ENCODE measurements at places on chromosomes 2 and 18. TPM values are rescaled to one million over a fixed set of nuclear protein-coding genes. Genes with fewer than 3 reads are reported as not detected.

Gene DNAH7
- 14.5 TPM for total RNA-seq

Gene C1QL2
- 8.1 TPM for total RNA-seq

Gene RNF125
- 4.1 TPM for total RNA-seq

Gene EFR3B
- total RNA-seq: 62.4 TPM

Gene NTSR2
- 16.7 TPM for total RNA-seq

Gene ANKRD44
- total RNA-seq: 38.5 TPM

Gene CACNB4
- total RNA-seq: 113 TPM

Gene LCT
- total RNA-seq: 0.10 TPM

Gene LHCGR
- total RNA-seq: 0.33 TPM

Gene SERPINB7
- not detected for total RNA-seq

Gene TUBA4A
- total RNA-seq: 112 TPM

Gene DHRS9
- total RNA-seq: 2.4 TPM

Gene SPEG
- total RNA-seq: 60.2 TPM

Gene LIPG
- 0.91 TPM for total RNA-seq

Gene TRIM43
- not detected for total RNA-seq

GRCh38 chr2:163687217-163687616 is 48.6 kb downstream of the FIGN start:
- no peak for DNase-seq

GRCh38 chr2:58130238-58130637 is 83.6 kb downstream of the VRK2 start:
- DNase-seq: no peak

- DNase-seq: no peak
These were observed 75.9 kb upstream of the MAP4K3 start for GRCh38 chr2:39512941-39513340.

GRCh38 chr2:67564076-67564475 is 166.9 kb downstream of the ETAA1 start:
- DNase-seq: no peak

- no peak for DNase-seq
These were observed 512.8 kb upstream of the POU3F3 start for GRCh38 chr2:104340879-104341828.

- DNase-seq: no peak
These were observed 30.0 kb upstream of the KLHL14 start for GRCh38 chr18:32802591-32803451.

DNA sequence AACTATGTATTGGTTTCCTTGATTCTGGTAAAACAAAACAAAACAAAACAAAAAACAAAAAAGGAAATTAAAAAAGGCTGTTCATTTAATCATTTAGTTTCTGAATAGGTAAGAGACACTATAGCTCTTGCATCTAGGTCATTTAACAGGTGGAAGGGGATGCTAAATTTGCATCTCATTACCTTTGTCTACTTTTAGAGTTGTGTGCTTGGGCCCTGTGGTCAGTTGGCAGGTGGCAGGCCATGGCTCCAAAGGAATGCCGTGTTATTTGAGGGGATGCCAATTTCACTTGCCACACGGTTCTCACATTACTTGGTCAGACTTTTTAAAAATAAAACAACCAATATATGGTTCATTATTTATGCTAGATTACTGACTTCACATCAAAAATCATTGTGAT is 9.2 kb downstream of the GALNT13 start:
- DNase-seq: no peak

DNA sequence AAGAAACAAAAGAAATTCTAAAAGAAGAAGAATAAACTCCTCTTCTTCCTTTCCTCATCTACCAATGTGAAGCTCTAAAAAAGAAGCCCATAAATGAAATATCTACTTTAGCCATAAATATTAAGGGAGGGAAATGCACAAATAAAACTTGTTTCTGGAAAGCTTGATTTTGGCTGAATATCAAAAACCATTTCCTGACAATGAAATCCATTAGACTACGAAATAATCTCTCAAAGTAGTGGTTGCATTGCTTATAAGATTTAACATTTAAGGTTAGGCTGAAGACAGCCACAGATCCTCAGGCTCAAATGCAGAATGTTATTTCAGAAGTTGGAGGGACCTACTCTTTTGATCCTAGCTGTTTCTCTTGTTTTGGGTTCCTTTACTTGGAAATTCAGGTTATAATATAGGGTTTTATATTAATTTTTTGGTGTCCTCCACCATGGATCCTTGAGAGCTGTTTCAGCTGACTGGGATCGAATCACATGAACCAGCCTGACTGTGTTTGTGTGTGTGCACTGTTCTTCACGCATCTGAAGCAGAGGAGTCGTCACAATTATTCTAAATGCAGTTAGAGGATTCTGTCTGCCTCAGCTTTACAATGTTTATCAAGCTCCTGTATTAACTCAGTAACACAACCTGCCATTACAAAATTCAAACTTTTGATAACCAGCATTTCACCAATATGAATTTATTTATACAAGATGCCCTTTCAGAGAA is 474.8 kb downstream of the ARHGAP15 start:
- no peak for DNase-seq

DNA sequence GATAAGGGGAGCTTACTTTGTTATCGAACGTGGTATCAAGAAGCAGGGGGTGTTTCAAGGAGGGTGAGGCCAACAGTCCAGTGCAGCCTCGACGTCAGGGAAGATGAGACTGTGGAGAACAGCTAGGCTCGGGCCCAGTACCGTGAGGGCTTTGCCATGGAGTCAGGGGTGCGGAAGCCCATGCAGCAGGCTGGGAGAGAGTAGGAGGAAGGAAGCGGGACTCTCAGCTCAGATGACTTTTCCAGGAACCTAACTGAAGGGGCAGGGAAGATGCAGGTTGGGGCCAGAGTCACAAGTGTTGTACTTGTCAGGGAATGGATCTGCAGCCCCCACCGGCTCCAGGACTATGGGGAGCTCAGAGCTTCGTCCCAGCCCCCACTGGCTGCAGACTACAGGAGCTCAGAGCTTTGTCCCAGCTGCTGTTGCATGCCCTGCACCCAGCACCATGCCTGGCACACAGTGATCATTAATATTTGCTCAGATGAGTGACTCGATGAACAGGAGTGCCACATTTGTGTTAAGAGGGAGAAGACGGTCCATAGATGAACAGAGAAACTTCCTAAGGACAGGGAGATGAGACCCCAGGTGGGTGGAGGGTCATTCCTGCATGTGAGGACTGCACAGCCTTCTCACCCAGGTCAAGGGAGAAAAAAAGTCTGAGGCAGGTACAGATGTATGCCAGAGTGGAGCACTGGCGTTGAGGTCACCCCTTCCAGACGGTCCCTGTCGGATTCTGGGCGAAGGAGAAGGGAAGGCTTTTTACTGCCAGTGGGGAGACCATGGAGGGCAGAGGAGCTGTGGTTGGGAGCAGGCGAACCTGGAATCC is 36.4 kb downstream of the PTGR3 start:
- DNase-seq: no peak

- no peak for DNase-seq
These were observed 935.3 kb upstream of the KLHL29 start for GRCh38 chr2:22449696-22450095.

GRCh38 chr18:11096411-11096810 is 53.0 kb downstream of the PIEZO2 start:
- no peak for DNase-seq

DNA sequence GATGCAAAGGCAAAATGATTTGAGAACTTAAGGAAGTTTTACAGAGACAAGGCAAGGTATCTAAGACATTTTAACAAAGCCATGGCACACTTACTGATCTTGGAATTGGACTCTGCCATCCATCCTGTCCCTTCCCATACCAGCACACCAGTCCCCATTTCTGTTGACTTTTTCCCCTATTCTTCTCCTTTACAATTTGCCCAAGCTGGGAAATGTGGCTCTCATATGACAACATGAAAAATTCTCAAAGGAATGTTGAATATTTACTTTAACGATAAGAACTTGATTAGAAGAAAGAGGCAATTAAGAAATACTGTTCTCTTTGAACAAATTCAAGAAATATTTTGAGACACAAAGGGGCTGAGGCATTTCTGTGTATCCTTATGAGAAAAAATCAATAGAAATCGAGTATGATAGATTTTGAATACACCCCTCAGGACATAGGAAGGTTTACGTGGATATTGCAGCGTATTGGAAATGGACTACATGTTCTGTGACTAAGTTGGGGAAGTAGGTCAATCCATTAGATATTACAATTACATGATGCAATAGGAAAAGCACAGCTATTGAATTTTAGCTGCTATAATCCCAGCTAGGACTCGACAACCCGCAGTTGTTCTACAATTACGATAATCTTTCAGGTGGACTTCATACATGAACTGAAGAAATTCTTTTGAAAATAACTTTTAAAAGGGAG is 201.6 kb downstream of the TRIB2 start:
- DNase-seq: no peak

GRCh38 chr2:97670471-97670870 is 958 bp downstream of the C2orf92 start:
- DNase-seq: no peak

GRCh38 chr18:10490401-10491165 is 35.2 kb upstream of the NAPG start:
- DNase-seq: no peak

DNA sequence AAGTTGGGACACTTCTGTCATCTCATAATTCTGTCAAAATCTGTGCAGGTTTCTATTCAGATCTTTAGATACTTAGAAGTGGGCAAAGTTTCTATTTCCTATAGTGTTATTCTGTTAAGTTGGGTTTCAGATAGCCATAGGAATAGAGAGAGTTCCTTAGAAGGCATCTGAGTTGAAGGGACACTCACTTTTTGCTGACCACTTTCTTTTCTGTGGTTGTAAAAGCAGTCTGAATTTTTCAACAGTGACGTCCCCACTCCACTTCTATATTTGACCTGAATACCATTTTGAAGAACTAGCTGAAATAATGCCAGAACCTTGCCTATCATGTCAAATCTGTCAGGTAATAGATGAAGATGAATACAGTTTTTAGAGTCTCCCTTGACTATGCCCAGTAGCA is 267.3 kb downstream of the SPAG16 start:
- DNase-seq: no peak

DNA sequence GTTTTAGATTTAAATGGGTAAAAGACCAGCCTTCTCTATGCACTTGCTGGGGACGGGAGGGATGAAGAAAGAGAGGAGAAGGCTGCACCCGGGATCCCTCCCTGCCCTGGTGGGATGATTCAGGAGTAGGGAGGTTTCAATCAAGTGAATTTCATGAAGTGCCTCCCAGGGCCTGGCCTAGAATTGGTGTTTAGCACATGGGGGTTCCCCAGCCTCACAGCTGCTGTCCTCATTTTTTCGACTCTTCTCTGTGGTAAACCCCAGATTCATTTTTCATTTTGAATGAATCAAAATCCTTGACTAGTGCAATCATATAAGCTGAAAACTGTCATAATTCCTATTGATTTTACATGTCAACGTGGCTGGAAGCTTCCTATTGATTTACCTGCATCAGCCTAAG is 81.1 kb downstream of the LPIN1 start:
- DNase-seq: no peak

GRCh38 chr18:34401775-34402174 is 177.1 kb upstream of the NOL4 start:
- DNase-seq: no peak

DNA sequence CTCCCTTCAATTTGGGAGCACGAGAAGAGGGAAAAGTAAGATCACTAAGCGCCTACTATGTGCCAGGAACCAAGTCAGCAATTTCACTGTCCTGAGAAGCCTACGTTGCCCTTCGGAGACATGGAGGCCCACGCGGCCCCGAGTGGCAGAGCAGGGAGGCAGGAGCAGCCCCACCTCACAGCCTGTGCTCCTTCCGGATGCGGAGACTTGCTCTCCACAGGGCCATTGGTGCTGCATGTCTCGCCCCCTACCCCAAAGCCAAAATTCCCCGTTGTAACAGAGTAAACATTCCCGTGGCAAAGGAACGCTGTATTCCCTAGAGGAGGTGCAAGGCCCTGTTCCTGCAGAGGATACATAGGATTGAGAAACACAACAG is 4.5 kb downstream of the SLC14A2 start:
- no peak for DNase-seq

- no peak for DNase-seq
These were observed 38.1 kb downstream of the ALPK2 start for GRCh38 chr18:58590839-58591238.

GRCh38 chr2:62641410-62641843 is 64.1 kb upstream of the EHBP1 start:
- DNase-seq: no peak

GRCh38 chr2:57396355-57397098 is 650.1 kb upstream of the VRK2 start:
- no peak for DNase-seq

DNA sequence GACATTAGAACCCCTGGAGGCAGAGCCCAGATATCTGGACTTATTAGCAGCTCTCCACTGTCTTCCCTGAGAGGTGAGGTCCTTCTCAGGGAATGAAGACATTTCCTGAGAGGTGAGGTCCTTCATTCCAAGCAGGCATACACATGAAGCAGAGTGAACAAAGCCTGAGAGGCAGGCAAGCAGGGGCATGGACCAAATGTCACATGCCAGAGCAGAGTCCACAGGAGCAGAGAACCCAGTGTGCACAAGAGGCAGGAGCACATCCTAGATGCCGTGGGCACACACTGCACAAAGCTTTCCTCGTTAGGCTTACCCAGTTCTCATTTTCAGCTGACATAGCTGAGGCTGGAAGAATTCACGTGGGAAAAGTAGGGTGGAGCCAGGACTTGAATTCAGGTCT is 759.9 kb upstream of the HS6ST1 start:
- no peak for DNase-seq

- DNase-seq: no peak
These were observed 98.0 kb downstream of the TRABD2A start for GRCh38 chr2:84782717-84783442.

DNA sequence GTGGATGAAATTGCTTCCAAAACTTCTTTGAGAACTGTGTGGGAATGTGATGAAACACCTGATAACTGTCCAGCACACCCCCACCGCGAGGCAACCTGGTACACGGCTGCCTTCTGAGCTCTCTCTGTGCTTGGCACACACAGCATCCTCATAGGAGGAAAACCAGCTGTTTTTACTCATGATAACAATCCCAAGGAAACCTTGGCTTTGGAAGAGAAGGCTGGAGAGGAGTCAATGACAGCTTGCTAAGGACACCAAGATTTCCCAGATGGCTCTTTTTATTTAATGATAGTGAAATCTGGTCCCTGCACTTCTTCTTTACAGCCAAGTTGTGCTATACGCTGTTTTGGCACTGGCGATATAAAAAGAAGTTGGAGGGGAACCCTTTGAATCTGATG is 232.5 kb upstream of the FN1 start:
- DNase-seq: no peak

DNA sequence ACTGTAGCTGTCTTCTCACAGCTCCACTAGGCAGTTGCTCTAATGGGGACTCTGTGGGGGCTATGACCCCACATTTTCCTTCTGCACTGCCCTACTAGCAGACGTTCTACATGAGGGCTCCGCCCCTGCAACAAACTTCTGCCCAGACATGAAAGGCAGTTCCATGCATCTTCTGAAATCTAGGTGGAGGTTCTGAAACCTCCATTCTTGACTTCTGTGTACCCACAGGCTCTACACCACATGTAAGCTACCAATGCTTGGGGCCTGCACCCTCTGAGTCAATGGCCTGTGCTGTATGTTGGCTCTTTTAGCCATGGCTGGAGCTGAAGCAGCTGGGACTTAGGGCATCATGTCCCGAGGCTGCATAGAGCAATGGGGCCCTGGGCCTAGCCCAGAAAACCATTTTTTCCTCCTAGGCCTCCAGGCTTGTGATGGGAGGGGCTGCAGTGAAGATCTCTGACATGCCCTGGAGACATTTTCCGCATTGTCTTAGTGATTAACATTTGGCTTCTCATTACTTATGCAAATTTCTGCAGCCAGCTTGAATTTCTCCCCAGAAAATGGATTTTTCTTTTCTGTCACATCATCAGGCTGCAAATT is 123.0 kb downstream of the MYCN start:
- no peak for DNase-seq

Measured in dorsolateral prefrontal cortex (tissue), 122 donors.